Left lung (tissue), 14 donors: ENCODE measurements at places on chromosomes 5 and 9. TPM values are rescaled to one million over a fixed set of nuclear protein-coding genes. Genes with fewer than 3 reads are reported as not detected.

The SLC34A1 gene
- polyA plus RNA-seq = 1.7 TPM

The PCSK5 gene
- polyA plus RNA-seq = 14.0 TPM

The ACTBL2 gene
- not detected for polyA plus RNA-seq

The NMUR2 gene
- polyA plus RNA-seq = 0.51 TPM

The DMRT3 gene
- not detected for polyA plus RNA-seq

The DCAF12 gene
- 62.2 TPM for polyA plus RNA-seq

The INSL4 gene
- not detected for polyA plus RNA-seq

The ZNF474 gene
- 3.1 TPM for polyA plus RNA-seq

The LHX6 gene
- 17.6 TPM for polyA plus RNA-seq

The IL13 gene
- polyA plus RNA-seq = 0.15 TPM

The TNFSF15 gene
- 9.9 TPM for polyA plus RNA-seq

The FOXI1 gene
- not detected for polyA plus RNA-seq

The ORM2 gene
- 0.71 TPM for polyA plus RNA-seq

The IQGAP2 gene
- 16.5 TPM for polyA plus RNA-seq

The SPATA31E1 gene
- polyA plus RNA-seq = not detected

The BTNL9 gene
- 21.5 TPM for polyA plus RNA-seq

The TIMD4 gene
- polyA plus RNA-seq = 0.46 TPM

The IFNA2 gene
- polyA plus RNA-seq = not detected

The WNT8A gene
- polyA plus RNA-seq = not detected

The GRIN3A gene
- 1.4 TPM for polyA plus RNA-seq

The SLC6A3 gene
- polyA plus RNA-seq = 1.3 TPM
